ENCODE measurements at places on chromosomes 3 and 15.

DNA sequence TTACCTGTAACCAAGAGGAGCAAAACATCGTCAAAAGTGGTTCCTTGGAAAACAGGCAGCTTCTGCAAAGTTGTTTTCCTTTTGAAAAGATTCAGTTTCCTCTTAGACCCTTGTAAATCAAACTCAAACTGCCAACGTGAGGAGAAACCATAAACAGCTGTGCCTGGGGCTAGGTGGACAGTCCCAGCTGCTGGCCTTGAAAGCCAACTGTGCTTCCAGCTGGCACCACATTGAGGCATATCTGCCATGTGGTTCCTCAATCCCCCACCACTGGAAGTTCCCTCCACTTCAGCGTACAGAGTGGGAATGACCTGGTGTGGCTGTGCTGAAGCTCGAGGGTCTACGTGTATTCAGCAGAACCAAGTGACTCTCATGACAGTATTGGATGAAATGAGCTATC, 40.9 kb downstream of the HRH1 start:
- no peak for DNase-seq

DNA sequence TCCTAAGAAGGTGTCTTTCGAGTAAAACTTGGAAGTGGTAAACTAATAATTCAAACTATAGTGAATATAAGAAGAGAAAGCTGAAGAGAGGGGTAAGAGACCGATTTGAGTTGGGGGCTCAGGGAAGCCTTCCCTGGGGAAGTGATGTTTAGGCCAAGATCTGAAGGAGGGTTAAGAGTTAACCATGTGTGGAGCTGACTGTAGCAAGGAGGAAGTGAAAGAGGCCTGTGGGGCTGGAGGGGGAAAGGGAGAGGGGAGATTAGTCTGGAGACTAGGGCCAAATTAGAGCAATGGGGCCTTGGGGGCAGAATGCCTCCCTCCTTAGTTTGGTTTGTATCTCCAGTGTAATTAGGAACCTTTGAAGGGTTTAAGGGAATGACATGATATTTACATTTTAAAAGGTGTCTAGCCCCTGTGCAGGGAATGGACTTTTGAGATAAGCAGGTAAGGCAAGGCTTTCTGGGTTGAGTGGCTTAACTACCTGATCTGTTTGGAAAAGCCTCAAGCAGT, 2.2 kb downstream of the ZNF592 start:
- no peak for DNase-seq

GRCh38 chr15:31272558-31273257, 53.9 kb upstream of the KLF13 start:
- DNase-seq = no peak

- DNase-seq = no peak
These were observed 406.2 kb downstream of the RBMS3 start for GRCh38 chr3:29686889-29687592.

GRCh38 chr3:7368597-7368996, 507.7 kb downstream of the GRM7 start:
- DNase-seq = no peak

GRCh38 chr3:100060685-100061484, 53.4 kb downstream of the FILIP1L start:
- no peak for DNase-seq

DNA sequence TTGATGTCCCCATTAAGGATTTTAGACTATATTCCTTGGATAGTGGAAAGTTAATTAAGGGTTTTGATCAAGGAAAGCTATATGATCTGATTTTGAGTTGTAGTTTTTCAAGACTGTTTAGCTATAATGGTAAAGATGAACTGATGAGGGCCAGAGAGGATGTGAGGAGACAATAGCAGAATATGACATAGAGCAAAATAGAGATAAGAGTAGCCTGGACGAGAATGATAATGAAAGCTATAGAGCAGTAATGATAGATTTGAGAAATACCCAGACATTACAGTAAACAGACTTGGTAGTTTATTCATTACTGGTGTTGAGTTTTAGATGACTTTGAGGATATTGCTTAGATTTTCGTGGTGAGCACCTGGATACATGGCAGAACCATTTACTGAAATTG, 3.8 kb downstream of the SUCNR1 start:
- no peak for DNase-seq

- no peak for DNase-seq
These were observed 21.2 kb upstream of the SPRED1 start for GRCh38 chr15:38231436-38231835.

GRCh38 chr15:78312957-78313356, 13.5 kb upstream of the SKIC8 start:
- no peak for DNase-seq

DNA sequence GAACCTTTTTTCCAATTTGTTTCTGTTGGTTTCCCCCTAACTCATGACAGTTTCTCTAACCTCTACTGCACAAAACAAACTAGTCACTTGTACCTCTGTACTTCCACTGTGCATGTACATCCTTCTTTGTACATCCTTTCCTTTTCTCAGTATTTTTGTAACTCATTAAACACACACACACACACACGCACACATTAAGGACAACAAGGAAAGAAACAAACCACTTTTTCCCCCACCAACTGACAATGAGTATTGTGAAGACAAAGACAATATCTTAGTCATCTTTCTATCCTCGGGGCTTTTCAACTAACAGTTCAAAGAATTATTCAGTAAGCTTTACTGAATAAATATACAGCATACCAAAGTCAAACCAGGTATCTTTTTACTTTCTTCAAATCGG, 170.5 kb downstream of the VPS13C start:
- DNase-seq = no peak

DNA sequence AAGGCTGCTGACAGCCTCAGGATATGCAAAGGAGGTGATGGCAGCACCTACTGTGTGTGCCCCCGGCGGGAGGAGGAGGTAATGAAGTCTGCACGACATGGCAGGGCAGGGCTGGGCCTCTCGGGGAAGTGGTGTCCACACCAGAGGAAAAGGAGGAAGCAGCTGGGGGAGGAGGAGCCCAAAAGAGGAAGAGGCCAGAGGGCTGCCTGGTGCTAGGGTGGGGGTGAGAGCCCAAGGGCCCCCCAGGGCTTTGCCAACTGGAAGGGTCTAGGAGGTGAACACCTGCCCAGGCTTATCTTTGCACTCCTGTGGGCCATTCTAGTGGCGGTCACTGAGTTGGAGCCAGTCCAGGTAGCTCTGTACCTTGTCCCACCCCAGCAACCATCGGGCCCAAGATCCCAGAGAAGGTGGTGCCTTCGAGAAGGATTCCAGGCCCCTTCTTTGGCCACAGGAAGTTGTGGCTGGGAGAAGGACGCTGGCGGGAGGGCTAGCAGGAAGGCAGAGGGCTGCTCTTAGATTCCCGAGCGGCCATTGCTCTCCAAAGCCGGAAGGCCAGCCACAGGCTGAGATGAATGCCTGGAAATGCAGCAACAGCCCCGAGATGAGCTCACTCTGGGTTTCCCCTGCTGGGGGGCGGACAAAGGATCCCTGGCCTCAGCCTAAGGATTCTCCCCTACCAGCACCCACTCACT, 7.0 kb downstream of the GNAI2 start:
- DNase-seq = no peak

GRCh38 chr3:98717584-98717983, 45.6 kb upstream of the ST3GAL6 start:
- no peak for DNase-seq

DNA sequence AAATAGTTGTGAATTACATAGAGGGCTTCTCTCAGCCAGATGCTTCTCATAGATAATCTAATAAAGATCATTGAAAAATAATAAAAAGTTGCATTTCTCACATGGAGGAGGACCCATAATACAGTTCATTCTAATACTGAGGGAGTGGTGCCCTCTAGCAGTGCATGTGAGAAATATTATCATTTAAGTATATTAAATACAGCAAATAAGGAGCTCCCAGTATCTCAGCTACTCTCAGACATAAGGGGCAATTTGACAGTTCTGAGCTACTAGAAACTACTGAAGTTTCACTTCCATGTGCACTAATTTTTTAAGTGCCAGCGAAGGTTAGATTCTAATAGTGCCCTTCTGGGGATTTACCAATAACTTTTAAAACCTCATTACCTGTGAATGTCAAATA, 188.3 kb downstream of the IL5RA start:
- no peak for DNase-seq

DNA sequence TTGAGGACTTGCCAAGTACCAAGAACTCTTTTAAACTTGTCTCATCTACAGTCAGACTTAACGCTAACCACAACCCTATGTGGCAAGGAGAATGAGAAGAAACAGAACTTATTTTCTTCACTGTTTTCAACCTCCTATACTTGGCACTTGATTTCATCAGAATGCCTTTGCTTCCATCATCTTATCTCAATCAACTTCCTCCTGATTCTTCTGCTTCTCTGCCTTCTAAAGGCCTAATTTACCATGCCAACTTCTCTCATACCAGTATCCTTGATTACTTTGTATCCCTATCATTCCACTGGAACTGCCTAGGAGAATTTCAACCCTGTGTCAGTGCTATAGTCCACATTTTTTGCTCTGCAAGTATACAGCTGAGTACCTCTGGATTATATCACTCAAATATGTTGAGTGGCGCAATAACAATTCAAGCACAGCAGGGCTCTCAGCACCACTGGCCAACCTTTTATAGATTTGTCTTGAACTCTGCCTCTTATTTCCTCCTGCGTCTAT, 413.6 kb downstream of the ROBO1 start:
- DNase-seq = no peak

DNA sequence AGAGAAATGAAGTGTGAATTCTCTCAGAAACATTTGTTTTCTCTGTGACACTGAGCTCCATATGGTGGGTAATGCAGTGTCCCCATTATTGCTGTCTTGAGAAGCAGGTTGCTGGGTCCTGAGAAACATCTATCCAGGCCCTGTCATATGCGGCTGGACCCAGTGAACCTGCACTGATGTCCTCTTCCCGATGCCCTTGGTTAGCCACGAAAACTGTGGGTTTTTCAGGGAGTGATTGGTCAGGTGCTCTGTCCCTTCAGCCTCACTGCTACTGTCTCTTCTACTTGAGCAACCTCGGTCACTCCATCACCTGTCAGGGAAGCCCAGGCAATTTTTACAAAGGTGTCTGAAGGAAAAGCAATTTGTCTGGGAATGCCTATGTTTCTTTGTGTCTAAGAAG, 77.0 kb downstream of the SLC7A14 start:
- no peak for DNase-seq

DNA sequence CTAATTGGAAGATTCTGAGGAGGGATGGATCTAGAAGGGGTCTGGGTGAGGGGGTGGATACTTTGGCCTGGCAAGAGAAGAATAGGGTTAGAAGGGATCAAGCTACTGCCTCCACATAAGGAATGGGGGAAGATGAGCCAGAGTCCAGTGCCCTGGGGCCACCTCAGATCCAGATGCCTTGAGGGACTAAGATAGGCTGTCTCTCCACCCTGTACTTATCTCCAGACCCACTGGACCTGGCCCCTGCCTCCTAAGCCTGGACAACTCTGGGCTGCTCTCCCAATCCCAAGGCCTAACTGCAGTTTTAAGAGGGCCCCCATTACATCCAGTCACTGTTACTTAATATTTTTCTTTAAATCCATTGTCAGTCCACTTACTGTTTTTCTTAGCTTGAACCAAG, 2.0 kb downstream of the DVL3 start:
- no peak for DNase-seq

DNA sequence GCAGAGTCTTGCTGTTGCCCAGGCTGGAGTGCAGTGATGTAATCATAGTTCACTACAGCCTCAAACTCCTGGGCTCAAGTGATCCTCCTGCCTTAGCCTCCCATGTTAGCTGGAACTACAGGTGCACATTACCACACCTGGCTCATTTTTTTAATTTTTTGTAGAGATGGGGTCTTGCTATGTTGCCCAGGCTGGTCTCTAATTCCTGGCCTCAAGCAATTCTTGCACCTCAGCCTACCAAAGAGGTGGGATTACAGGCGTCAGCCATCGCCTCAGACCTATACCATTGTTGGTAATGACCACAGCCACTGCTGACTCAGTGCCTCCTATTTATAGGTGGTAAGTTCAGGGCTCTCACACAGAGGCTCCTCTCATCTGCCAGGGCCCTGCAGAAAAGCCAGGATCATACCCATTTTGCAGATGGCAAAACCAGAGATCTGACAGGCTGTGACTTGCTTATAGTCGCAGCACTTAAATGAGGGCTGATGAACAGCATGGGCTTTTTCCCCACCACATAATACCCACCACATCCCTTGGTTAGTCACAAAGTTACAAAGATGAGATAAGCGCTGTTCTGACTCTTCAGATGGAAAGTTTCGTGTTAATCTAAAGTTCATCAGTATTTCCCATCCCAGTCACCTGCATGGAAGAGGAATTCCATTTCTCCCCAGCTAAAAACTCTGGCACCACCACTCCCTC, 21.8 kb upstream of the SPATA12 start:
- no peak for DNase-seq

GRCh38 chr15:51074926-51075325, 19.8 kb downstream of the TNFAIP8L3 start:
- no peak for DNase-seq

- DNase-seq = no peak
These were observed 79.8 kb upstream of the ZPLD1 start for GRCh38 chr3:102354818-102355515.

GRCh38 chr15:68126396-68126795, 72.3 kb downstream of the PIAS1 start:
- DNase-seq = no peak

GRCh38 chr3:22297436-22297835, 546.4 kb upstream of the ZNF385D start:
- no peak for DNase-seq

DNA sequence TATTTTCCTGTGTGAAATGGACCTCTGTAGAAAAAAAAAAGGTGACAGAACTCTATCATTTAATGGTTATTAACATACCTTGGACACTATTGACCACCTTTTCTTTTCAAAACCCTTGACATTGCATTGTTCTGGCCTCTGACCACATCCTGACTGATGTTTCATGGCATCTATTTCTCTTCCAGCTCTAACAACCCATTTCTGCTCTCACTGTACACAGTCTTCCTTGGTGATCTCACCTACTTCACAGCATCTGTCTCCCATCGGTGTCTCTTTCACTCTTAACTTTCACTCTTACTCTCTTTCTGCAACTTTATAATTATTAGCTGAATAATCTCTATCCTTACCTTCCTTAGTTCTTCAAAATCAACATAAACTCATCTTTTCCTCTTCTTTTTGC, 217.4 kb upstream of the CD96 start:
- DNase-seq = no peak
